ENCODE measurements at places on chromosomes 4 and X.

DNA sequence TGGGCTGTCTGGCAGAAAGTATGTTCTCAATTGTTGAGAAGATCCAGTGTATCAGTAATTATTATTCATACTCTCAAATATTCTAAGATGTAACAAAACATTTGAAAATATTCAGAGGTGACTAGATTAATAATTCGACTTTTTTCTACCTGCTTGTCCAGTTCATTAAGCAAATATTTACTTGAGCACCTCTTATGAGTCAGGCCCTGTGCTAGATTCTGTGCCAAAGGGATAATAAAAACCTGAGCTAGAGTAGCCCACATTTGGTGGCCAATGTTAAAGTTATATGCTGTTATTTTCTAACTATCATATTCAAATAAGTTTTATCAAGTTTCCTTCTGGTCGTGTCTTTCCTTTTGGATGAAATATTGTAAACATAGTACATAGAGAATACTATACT lies 58.5 kb downstream of the ARHGAP10 start:
- DNase-seq, result no peak

- no peak for DNase-seq
Observed at GRCh38 chrX:42857766-42858165, 79.8 kb upstream of the PPP1R2C start.

GRCh38 chrX:129720741-129721140 lies 18.0 kb upstream of the XPNPEP2 start:
- DNase-seq, result no peak

GRCh38 chr4:2963966-2964471 lies 648 bp downstream of the GRK4 start:
- no peak for DNase-seq

GRCh38 chr4:44368413-44369167 lies 80.0 kb downstream of the KCTD8 start:
- DNase-seq, result no peak

DNA sequence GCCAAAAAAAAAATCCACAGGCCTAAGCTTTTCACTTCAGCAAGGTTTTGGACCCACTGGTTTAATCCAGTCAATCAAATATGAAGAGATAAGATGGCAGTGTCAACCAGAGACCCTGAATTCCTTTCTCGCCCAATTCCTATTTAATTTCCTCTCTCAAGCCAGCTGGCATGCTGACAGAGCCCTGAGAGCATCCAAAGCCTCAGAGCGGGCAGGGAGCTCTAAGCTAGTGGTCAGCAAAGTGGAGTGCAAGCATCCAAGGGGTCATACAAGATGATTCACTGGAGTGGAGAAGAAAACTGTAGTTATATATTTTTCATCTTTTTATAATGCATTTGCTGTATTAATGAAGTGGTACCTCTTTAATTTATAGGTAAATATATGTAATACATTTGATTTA lies 37.8 kb upstream of the PRPS2 start:
- DNase-seq, result no peak

DNA sequence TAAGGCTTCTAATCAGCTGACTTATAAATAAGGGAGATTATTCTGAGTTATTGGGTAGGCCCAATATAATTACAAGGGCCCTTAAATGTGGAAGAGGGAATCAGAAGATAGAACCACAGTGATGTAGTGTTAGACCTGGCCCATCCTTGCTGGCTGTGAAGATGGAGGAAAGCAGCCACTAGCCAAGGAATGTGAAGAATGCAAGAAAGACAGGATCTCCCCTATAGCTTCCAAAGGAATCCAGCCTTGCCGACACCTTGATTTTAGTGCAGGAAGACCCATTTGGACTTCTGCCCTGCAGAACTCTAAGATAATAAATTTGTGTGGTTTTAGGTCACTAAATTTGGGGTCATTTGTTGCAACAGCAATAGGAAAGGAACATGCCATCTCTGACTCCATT lies 150.6 kb downstream of the SPATA18 start:
- DNase-seq, result no peak

GRCh38 chrX:3010532-3010931 lies 4.2 kb downstream of the ARSH start:
- DNase-seq, result no peak

DNA sequence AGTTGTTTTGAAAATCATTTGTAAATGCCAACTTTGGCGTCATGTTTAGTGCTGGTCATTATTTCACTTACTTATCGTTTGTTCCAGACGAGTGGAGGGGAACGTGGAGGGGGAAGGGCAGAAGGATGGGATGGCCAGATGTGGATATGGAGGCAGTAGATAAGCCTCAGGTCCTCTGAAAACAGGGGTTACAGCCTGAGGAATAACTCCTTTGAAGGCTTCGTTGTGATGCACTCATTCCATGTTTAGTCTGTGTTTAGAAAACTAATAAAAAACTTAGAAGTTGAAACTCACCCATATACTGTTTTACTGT lies 1.1 kb downstream of the MOB1B start:
- peak; percentile 5 for DNase-seq

- DNase-seq, result no peak
Observed at GRCh38 chr4:118745357-118745756, 60.2 kb downstream of the METTL14 start.

DNA sequence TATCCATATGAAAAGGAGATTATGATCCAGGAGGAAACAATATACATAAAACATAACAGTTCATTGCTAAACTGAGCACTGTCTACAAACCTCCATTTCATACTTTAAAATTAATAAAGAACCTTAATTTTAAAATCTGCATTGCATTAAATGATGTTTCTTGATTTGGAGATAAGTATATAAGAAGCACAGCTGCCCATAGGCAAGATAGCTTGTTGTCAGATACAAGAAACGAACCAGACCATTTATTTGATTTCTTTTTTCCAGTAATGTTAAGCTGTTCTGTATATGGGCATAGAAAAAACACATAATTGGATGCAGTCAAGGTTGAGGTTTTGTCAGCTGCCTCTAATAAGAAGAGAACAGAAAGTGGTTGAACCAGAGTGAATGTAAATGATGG lies 6.4 kb downstream of the GUF1 start:
- DNase-seq, result no peak

DNA sequence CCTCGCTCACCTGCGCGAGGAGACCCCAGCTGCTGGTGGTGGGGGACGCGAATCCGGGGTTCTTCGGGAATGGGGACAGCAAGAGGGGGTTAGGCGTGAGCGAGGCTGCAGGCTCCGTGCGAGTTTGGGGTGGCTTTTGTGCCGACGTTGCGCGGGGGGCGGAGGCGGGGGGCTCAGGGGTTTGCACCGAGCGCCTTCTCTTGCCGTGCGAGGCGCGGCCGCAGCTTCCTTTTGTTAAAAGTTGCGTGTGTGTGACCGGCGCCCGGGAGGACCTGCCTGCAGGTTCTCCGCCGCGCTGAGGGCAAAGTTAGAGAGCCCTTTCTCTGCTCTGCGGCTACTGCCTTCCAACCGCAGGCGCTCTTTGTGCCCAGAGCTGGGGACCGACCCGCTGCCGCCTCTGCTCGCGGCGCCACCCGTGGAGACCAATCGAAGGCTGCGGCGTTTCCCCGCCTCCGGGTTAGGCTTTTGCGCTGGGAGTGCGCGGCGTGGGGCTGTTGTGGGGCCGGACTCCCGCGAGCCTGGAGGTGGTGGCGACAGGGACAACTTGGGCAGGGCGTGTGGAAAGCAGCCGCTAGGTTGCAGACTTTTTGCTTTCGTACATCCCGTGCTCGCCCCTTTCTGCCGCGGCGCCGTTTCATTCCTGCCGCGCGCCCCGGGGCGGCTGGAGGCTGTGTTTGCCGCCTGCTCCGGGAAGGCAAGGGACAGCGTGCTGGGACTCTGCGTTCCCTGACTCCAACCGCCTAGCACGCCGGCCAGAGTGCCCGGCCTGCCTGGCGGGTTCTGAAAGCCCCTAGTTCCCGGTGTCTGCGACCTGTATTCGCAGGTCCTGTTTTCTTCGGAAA lies 716 bp downstream of the KIT start:
- peak; percentile 32 for DNase-seq

DNA sequence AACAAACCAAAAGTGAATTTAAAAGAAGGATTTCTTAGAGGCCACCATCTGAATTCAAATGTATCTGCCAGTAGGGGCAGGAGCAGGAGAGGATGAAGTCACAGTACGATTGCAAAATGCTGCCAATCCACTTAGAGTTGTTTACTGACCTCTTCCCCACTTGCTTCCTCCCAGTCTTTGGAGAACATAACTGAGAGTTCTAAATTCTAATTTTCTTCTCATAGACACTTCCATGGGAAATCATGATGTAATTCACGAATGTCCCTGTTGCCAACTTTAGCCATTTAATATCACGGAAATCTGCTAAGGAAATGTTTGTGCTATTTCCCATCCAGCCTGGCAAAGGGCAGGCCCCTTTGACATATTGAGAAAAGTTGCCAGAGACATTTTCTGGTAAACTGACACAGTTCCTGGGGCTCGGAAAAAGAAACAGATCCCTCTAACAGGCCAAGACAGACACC lies 33.6 kb upstream of the NOCT start:
- DNase-seq, result peak; percentile 85

- no peak for DNase-seq
Observed at GRCh38 chr4:152309418-152309817, 226.5 kb downstream of the FBXW7 start.

DNA sequence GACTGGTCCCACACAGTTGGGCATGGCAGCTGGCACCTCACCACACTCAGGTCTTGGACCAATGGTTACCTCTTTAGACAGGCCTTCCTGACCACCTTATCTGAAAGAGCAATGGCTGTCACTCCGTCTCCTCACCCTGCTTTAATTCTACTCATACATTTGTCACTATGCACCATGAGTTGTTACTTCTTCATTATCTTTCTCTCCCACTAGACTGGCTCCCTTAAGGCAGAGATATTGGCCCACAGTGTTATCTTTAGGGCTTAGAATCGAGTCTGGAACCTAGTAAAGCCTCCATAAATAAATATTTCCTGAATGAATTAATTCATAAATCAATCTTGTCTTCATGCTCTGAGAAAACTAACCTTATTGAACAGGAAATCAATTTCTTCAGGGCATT lies 46.6 kb downstream of the DCHS2 start:
- DNase-seq, result no peak

DNA sequence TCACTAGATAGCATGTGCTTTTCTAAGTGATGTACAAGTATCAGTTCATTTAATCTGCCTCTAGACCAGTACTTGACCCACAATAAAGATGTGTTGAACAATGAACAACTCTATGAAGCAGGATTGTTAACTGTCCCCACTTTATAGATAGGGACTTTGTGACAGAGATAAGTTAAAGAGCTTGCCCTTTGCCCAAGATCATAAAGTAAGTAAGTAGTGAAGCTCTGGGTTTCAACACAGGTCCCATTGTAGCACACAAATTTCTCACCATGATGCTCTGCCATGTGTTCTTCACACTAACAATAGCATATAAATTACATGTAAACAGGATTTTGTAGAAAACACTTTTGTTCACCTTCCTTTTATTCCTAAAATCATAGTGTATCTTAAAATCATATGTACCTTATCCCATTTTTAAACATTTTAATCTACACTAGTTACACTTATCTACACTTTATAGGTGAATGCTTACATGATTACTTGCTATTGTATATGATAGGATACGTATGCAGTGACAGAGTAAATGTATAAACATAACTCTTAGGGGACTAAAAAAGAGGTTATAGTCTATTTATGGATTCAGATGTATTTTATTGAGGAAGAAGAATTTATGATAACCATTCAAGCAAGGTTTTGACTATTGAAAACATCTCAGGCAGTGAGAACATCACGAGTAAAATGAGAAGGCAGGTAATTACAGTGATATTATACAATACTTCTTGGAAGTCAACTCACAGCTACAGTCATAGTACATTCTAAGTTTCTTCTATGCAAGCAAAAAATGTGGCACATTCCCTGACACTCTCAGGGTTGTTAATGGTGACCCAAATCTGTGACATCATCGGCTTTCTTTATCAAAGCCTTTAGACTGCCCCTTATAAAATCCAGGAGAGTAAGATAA lies 2275.1 kb downstream of the PCDH7 start:
- no peak for DNase-seq

DNA sequence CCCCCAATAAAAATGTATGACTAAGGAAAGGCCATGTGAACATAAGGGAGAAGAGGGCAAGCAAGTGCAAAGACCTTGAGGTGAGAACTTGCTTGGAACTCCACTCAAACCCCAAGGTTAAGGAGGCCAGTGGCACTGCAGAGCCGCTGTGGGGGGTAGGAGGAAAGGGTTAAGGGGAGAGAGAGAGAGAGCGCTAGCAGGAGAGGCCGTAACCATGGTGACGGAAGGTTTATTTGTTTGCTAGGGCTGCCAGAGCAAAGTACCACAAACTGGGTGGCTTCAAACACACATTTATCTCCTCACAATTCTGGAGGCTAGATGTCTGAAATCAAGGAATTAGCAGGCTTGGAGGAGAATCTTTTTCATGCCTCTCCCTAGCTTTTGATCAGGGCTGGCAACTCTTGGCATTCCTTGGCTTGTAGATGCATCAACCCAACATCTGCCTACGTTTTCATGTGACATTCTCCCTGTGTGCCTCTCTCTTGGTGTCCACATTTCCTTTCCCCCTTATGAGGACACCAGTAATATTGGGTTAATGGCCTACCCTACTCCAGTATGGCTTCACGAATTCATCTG lies 35.2 kb downstream of the SMIM20 start:
- DNase-seq, result no peak

DNA sequence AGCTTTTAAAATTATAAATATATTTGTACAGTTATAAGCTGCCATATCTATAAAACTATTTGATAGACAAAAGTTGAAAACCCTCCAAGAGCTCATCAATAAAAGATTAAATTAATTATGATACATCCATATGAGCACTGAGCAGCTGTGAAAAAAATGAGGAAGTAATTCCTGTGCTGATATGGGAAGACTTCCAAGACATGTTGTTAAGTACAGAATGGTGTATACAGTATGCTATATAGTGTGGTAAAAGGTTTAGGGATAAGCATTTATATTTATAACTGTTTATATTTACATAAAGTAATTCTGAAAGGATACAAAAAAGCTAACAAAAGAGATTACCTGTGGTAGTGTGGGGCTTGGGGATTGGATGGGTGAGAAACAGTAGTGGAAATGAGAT lies 92.8 kb upstream of the BMP2K start:
- no peak for DNase-seq

DNA sequence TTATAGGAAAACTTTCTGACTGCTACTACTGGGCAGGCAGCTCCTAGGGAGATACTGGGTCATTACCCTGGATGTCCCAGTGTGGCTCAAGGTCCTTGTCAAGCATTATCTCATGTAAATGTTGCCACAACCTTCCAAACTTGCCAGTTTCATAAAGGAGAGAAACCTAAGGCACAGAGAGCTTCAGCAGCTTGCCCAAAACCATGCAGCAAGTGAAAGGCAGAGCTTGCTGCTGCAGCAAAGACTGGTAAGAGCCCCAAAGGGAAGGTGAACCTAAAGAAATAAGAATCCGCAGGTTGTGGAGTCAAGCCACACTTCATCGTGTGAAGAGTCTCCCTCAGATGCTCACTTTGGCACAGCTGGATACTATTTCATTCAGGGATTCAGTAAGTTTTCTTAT lies 2.3 kb downstream of the MPP1 start:
- no peak for DNase-seq

GRCh38 chr4:7808752-7809151 lies 130.9 kb downstream of the AFAP1 start:
- no peak for DNase-seq

- DNase-seq, result no peak
Observed at GRCh38 chrX:46994096-46994495, 81.9 kb downstream of the JADE3 start.

GRCh38 chr4:5096261-5096660 lies 45.0 kb downstream of the STK32B start:
- no peak for DNase-seq

GRCh38 chr4:16259889-16260246 lies 33.6 kb upstream of the TAPT1 start:
- no peak for DNase-seq

GRCh38 chrX:43005561-43005960 lies 227.6 kb upstream of the PPP1R2C start:
- no peak for DNase-seq

- DNase-seq, result no peak
Observed at GRCh38 chr4:162804351-162804924, 362.3 kb downstream of the NAF1 start.

Measured in CD14-positive monocyte (primary cell).